Stimulated activated CD4-positive, alpha-beta T cell treated with anti-CD3 and anti-CD28 coated beads, Interleukin-2, amount 100 ng/mL, for 24 hours (primary cell): ENCODE measurements at places on chromosomes 11 and 22.

- no peak for DNase-seq
These were observed 8.6 kb upstream of the JAM3 start for GRCh38 chr11:134060316-134060715.

DNA sequence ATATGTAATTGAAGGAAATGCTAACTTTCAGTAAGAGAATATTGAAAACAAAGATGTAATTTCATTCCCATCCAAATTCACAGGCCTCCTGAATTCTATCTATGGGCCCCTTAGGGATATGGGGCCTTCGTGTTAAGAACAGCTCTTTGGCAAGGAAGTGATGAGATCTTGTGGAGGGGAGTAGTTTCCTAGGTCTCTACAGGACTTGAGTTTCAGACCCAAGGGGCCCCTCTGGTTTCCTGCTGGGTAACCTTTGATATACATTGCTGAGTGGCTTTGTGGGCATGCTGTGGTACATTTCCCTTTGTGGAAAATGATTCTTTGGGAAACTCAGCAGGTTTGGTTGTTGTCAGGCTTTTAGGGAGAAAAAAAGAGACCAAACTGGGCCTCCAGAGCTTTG lies 6.2 kb downstream of the STIM1 start:
- DNase-seq, result no peak

GRCh38 chr22:46267431-46268279 lies at the start of gene TTC38:
TTC38 (plus strand) TSS chr22:46268008; CDS start chr22:46268040, 32 bp downstream.
- DNase-seq, result peak; percentile 50

GRCh38 chr11:21511835-21512440 lies 680.9 kb upstream of the ANO5 start:
- peak; percentile 57 for DNase-seq

GRCh38 chr11:78365381-78365792 lies 52.2 kb downstream of the GAB2 start:
- no peak for DNase-seq

GRCh38 chr11:72406540-72407527 lies 27.5 kb downstream of the CLPB start:
- no peak for DNase-seq

DNA sequence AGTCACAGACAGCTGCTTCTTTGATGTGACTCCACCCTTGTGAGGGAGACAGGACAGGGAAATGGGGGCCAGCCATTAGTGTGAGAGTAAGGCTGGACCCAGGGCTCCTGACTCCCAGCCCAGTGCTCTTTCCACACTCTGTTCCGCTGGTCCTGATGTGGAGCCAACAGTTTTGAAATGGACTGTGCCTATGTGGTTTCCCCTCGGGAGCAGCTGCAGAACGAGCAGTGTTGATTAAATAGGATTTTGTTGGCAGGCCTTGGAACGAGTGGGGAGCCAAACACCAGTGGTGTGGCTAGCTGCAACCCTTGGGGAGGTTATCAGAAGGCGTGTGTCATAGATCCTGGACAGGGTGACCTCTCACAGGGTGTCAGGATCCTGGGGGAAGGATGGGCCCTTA lies 66.5 kb upstream of the AMPD3 start:
- DNase-seq, result no peak

DNA sequence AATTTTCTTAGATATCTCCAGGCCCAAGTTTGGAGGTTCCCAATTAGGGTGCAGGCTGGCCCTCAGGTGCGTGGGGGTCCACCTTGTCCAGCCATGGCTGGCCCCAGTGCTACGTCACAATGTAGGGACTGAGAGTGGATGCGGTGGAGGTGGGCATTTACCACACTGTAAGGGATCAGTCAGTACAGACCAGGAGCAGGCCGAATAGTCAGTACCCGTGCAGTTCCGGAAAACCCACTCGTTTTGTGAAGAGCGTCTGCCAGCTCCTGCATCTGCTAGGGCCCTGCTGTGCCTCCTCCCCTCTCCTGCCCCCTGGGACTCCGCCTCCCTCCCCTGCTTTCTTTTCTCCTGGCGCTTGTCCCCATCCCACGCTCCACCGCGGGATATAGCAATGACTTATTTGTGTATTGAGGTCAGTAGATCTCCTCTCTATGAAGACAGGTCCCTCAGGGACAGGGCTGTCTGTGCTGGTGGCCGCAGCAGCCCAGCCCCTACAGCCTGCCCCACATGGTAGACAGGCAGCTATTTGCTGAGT lies 50.4 kb upstream of the SEPTIN5 start:
- no peak for DNase-seq

GRCh38 chr11:42770444-42771065 lies 541.2 kb upstream of the API5 start:
- DNase-seq, result no peak

- DNase-seq, result peak; percentile 70
These were observed 14.1 kb upstream of the IL2RB start for GRCh38 chr22:37163575-37164504.

GRCh38 chr22:50578776-50579310 lies 616 bp upstream of the CPT1B start:
- no peak for DNase-seq

GRCh38 chr11:35139722-35140282 lies 831 bp downstream of the CD44 start:
- no peak for DNase-seq

GRCh38 chr11:69943506-69943905 lies 124.3 kb upstream of the FGF3 start:
- DNase-seq, result no peak

DNA sequence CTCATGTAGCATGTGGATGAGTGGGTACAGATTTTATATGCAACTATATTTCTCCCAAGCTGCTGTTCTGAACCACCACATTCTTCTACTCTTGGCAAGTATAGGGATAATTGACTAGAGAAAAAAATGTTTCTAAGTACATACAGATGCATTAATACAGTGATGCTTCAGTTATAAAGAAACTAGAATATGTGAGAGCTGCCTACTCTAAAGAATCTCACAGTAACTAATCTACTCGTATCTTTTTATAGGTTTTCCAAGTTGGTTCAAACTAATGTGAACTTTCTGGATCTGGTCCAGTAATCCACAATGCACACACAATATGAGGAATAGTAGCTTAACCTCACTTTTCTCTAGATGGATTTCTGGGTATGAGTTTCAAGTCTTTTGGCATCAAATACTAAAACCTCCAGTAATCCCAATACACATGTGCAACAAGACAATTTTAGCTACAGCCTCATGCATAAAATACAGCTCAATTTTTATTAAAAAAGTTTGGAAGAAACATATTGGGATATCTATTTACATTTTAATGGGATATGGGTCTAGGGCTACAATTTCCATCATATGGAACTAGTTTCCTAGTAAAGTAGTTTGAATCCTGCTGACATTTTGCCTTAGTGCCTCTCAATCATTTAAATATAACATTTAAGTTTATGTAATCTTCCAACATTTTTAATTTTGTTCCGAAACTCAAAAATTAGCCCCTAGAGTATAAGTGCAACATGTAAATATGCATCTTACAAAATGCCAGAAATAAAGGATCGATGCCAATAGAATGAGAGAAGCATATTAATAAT lies 2209.7 kb downstream of the LRRC4C start:
- no peak for DNase-seq

DNA sequence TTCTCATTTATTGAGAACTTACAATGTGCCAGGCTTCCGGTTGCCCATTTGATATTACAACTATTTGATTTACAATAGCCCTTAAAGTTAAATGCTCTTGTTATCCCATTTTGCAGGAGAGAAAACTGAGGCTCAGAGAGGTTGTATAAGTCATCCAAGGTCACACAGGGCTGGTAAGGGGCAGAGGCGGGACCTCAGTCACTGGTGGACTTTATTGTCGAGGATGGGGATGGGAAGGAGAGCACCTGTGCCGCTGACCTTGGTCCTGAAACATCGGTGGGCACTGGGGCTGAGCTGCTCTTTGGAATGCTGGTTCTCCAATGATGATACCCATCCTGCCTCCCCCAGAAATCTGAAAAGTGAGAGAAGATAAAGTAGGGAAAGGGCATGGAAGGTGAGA lies 265.4 kb downstream of the MIAT start:
- no peak for DNase-seq

DNA sequence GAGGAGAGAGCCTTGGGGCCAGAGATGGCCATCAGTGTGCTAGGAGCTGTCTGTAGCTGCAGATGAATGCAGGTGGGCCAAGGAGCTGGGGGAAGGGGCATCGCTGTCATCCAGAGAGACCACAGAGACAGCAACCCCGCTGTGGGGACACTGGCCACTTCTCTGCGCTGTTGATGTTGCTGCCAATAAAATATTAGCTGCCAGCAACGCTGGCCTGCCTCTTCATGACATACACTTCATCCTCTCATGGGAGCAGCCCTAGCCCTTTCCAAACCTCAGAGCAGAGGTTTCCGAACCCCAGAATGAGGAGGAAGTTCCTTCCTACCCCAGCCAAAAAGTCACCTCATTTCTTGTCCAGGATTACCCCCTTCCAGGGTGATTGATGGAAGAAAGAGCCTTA lies 106.2 kb downstream of the PARVA start:
- no peak for DNase-seq

GRCh38 chr11:21933095-21933494 lies 259.8 kb upstream of the ANO5 start:
- DNase-seq, result no peak

DNA sequence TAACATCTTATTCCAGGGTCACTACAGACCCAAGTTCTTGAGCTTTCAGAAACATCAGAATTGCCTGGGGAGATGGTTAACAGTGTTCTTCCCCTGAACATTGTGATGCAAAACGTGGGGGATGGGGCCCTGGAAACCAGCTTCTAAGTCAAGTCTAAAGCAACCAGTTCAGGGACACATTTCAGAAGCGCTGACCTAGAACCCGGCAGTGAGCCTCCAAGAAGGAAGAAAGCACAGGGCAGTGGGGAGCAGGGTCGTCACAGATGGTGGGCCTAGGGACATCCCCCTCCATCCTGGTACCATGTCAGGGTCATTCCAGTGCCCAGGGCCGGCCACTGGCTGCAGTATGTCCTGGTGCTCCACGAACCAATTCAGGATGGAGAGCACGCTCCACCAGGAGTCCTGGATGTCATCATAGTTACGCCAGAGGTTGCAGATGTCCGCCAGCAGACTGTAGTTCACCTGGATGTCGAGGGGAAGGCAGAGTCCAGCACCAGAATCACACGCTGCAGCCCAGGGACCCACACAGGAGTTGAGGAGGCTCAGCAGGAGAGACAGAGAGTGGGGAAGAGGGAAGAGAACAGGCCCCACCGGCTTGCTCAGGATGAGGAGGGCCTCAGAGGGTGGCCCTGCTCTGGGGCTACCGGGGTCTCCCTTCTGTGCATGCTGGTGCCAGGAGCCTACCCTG lies 5.0 kb downstream of the NAGA start:
- DNase-seq, result no peak

- no peak for DNase-seq
These were observed 22.2 kb upstream of the ACR start for GRCh38 chr22:50715776-50716175.

DNA sequence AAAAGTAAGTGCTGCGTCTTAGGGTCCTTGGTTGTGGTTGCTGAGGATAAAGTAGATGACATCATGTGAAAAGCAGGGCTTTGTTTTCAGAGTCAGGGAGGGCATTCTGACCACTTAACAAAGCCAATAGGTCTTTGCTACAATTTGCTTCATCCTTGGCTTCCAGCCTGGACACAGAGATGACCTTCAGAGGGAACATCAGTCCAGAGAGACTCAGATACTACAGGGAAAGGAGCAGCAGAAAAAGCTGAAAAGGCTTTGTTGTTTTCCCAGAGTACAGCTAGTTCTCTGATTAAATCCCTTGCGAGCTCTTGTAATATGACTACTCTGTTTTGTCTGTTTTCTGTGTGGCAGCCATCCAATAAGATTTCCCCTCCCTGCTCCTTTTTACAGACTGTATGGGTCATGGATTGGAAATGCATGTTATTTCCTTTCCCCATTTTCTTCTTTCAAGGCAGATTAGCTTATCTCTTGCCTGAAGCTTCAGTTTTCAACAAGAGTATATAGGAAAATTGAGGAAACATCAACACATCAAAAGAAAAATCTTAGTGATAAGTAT lies 31.9 kb downstream of the ATG13 start:
- DNase-seq, result no peak

DNA sequence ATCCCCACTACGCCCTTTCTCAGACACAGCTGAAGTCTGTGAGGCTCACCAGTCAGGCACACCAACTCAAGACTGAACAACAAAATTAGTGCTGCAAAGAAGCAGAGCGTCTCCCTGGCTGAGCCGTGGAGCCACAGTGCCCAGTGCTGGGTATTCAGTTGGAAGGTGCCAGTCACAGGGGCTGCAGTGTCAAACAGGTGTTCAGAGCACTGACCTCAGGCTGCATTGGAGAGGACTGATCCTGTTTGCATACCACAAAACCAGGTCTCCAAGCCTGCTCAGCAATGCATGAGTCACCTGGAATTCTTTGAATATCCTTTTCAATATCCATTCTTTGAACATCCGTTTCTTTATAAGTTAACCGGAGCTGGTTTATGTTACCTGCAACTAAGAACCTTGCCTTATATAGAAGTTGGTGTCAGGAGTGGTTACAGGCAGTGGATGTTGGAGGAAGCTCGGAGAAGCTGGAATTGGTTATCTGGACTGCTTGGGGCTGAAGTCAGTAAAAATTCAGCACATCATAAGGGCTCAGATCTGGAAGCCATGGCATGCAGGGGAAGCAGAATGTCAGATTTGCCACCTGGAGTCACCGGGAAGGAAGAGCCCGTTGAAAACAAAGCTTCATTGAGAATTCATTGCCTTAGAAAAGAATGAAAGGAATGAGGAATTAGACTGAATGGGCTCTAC lies 30.3 kb downstream of the PDGFB start:
- DNase-seq, result no peak

DNA sequence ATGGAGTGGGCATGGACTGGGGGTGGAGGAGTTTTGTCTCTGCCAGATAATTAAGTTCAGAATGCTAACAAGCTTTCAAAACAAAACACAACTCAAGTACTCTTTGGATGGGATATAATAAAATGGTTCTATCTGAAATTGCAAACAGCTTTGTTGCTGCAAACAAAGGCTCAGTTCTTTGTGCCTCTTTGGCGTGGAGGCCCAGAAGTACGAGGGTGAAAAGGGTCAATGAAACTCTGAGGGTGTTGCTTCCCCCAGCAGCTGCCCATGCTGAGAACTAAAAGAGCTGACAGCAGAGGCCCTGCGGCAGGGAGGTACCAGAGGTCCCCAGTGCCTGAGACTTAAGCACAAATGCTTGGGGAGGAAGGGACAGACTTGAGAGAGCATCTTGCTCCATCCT lies 26.5 kb upstream of the IGSF22 start:
- DNase-seq, result no peak

- DNase-seq, result no peak
These were observed 877.3 kb downstream of the BRD1 start for GRCh38 chr22:48950151-48950915.

GRCh38 chr11:67314218-67314617 lies 10.9 kb downstream of the SSH3 start:
- no peak for DNase-seq

DNA sequence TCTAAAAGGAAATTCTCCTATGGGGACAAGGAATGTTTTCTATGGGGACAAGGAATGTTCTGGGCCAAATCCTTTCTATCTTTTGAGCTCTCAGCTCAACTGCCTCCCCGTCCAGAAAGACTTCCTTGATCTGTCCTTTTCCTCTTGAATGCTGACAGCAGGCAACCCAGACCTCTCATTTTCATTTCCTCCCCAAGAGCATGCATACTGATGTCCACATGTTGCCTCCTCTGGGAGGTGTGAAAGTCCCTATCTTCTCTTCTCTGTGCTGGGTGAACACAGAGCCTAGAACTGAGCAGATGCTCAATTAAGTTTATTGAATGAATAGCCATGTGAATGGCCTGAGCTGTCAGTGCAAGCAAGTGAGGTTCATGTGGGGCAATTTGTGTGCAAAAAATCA lies 331.9 kb upstream of the NARS2 start:
- DNase-seq, result no peak

GRCh38 chr11:65069217-65069616 lies 10.9 kb upstream of the NAALADL1 start:
- no peak for DNase-seq

- DNase-seq, result no peak
These were observed 428.5 kb downstream of the METTL15 start for GRCh38 chr11:28536504-28537267.
